Esophagus squamous epithelium (tissue), 5 donors: ENCODE measurements at places on chromosomes 5 and 9.

DNA sequence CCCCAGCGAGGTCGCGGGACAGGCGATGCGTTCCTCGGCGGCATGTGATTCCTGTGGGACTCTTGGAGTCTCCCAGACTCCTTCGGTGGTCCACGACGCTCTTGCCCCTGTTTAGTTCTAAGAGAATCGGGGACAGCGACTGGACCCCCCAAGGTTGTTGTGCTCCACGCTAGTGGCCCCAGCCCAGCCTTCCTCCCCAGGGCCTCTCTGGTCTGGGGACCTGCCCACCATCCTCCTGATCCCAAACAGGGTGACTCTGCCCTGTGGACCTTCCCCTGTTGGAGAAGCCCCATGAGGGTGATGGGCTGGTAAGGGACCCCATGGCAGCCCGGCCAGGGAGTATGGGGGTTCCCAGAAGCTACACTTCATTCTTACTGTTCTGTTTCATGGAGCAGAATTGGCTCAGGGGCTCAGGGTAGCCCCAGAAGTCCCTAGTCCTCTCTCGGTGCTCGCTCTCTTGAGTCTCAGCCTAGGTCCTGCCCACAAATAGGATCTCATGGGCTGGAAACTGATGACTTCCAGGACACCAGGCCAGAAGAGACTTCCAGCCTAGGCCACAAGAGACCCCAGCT, 880 bp downstream of the CARD19 start:
- DNase-seq: no peak

- no peak for DNase-seq
Measured at GRCh38 chr5:151581812-151582583, 9.1 kb downstream of the FAT2 start.

DNA sequence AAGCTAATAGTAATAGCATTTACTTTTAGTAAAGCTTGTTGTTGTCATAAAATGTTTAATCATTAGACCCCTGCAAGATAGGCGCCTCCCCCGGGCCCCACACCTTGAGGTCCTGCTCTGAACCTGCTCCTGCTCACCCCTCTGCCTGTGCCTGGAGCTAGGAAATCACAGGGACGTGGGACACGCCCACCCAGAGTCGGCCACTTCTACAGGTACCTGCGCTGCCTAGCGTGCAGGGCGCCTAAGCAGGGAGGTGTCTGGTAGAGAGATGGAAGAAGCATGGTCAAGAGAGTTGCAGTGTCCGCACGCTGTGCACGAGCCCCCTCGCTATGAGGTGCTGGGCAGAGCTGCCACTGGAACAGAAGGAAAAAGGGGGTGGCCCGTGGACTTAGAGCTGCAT, 52.6 kb downstream of the HINT1 start:
- no peak for DNase-seq

DNA sequence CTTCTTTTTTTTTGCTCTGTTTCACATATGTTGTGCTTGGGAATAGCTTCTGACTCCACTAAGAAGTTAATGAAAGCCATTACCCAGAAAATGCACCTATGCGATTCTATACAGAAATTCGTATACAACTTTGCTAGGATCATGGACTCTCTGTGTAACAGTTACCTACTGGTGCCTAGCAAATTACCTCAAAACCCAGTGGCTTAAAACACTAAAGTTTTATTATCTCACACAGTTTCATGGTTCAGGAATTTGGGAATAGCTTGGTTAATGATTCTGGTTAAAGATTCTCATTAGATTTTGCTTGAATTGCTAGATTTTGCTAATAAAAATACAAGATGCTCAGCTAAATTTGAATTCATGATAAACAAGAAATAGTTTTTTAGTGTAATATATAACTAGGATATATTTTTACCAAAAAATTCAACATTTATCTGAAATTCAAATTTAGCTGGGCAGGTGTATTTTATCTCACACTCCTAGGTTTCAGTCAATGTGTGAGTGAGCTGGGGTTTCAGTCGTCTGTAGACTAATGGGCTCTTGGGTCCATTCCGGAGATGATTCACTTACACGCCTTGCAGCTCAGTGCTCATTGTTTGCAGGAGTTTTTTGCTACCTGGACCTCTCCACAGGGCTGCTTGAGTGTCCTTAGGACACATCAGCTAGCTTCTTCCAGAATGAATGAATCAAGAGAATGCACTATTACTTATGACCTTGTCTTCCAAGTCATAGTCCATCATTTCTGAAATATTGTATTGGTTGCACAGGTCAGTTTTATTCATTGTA, 75.1 kb downstream of the MROH2B start:
- DNase-seq: no peak

GRCh38 chr9:92151691-92152393, 36.6 kb upstream of the SPTLC1 start:
- DNase-seq: no peak

DNA sequence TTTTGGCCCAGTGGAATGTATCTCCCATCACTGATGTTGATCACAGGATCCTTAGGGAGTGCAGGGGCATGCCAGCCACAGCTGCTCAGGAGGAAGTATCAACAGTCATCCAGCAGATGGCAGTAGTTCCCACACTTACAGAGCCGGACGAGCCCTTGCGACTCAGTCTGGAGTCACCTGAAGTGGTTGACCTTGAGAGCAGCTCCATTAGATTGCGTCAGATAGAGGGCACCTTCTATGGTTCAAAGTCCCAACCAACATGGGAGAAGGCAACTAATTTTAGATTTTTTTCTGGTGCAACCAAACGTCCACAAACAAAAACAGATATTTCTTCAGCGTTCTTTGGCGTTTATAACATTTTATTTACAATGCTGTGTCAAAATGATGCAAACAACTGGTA, 124.5 kb downstream of the EGFLAM start:
- DNase-seq: no peak

GRCh38 chr5:113450462-113450861, 15.7 kb upstream of the TSSK1B start:
- no peak for DNase-seq

- DNase-seq: no peak
Measured at GRCh38 chr9:127076860-127077643, 45.4 kb downstream of the ANGPTL2 start.

- no peak for DNase-seq
Measured at GRCh38 chr9:107039542-107039941, 176.6 kb downstream of the ZNF462 start.
